NCI-H1436 (cell line): ENCODE measurements at places on chromosomes 1 and 21.

DNA sequence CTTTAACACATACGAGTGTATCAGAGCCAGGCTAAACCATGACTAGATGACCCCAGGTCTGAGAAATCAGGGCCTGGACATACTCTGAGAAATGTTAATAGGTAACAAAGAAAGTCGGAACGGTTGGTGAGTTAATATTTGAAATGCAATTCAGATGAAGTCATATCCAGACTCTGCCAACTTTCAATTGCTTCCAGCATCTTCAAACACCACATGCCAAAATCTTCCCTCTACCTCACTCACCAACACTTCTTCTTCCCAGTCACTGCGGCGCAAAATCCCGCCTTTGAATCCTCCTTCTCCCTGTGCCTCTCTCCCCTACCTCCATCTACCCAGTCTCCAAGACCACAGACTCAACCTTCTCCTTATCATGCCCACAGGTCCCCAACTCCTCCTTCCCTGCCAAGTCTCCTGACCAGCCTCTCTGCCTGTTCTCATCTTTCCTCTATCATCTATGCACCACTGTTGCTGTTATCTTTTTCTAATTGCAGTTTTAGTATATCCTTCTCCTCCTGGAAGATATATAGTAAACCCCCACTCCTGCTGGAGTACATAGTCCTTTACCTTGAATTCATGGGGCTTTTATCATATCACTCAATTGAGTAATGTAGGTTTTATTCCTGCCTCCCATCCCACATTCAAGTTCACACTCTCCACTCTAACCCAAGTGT is 41.3 kb downstream of the ZBTB18 start:
- DNase-seq, result no peak

DNA sequence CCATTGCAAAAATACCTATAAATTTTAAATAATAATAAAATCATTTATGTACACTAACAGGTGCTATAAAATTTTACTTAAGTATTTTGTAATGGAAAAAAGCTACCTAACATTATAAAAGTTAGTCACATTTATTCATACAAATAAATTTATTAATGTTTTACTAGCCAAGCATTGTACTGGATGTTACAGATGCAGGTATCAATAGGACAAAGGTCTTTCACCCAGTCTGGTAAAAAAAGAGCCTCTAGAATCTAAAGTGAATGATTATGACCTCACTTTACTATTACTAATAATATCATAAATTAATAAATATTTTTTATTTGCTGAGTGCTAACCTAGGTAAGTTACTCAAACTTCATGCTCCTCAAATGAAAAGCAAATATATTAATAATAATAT is 170.6 kb downstream of the KCNT2 start:
- no peak for DNase-seq

- no peak for DNase-seq
Measured at GRCh38 chr1:171868217-171868803, 27.0 kb downstream of the DNM3 start.

GRCh38 chr1:205545991-205546390 is 41.5 kb downstream of the CDK18 start:
- no peak for DNase-seq

GRCh38 chr1:162632217-162632666 is at the start of gene DDR2:
Gene DDR2, plus strand, starts transcription at chr1:162632464. Its CDS starts 86,600 bp downstream, at chr1:162719064.
- DNase-seq, result no peak

GRCh38 chr1:43853161-43853921 is 80.3 kb upstream of the ARTN start:
- peak; percentile 40 for DNase-seq

DNA sequence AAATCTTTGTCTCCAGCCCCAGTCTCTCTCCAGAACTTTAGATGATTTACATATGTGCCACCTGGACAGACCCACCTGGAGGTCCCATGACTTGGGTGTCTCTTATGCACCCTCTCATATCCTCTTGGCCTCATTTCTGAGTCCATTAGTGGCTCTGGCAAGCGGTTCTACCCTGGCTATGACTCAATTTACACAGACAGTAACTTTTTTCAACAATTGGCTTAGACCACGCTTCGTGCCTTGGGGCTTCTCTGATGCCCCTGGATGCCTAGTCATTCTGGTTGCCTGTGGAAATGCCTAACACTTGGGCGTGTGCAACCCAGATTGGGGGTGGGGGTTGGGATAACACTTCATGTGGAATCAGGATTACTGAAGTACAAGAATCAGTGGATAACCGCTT is 57.1 kb upstream of the GADD45A start:
- DNase-seq, result no peak

DNA sequence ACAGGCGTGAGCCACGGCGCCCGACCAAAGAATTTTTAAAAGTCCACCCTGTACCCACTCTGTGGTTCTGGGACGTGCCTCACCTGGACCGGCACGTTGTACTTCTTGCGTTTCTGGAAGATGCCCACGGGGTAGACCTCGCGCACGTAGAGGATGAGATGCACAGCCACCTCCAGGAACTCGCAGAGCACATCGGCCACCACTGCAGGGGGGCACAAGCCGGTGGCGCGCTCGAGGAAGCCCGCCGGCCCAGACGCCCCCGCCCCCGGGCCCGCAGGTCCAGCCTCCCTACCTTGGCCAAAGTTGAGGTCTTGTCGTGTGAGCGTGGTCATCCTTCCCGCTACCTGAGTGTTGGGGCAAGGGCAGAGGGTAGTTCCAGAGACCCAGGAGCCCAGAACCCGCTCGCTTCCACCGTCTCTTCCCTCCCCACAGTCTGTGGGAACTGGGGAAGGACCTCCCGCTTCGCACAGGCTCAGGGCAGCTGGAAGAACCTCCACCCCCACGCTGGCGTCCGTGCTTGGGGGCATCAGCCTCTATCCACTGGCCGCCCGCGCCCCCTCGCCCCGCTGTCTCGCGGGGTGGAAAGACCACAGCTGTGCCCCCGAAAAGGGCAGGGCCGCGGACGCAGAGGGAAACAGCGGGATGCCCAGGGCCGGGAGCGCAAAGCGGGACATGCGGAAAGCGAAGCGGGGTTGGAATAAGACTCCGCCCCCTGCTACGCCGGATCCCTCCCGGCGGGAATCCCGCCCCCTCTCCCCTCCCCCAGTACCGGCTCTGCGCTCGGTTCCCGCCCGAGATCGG is 478 bp downstream of the MAD2L2 start:
- no peak for DNase-seq

DNA sequence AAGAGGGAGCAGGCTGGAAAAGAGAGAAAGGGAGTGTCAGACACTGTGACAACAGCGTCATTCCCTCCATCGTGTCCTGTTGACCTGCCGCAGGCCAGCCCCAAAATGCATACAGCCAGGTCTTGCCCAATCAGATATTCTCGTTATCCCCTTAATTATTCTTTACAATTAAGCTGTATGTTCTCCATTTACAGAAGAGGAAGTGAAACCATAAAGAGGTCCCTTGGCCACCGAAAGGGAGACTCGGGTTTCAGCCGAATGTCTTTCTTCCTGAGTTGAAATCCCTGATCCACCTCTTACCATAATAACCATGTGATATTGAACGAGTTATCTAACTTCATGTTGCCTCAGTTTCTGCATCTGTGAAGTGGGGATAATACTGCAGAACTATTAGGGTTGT is 70.5 kb downstream of the IGSF21 start:
- DNase-seq, result no peak

- no peak for DNase-seq
Measured at GRCh38 chr1:107871259-107871658, 93.7 kb downstream of the VAV3 start.

GRCh38 chr1:81287411-81288080 is 513.2 kb upstream of the ADGRL2 start:
- DNase-seq, result no peak

DNA sequence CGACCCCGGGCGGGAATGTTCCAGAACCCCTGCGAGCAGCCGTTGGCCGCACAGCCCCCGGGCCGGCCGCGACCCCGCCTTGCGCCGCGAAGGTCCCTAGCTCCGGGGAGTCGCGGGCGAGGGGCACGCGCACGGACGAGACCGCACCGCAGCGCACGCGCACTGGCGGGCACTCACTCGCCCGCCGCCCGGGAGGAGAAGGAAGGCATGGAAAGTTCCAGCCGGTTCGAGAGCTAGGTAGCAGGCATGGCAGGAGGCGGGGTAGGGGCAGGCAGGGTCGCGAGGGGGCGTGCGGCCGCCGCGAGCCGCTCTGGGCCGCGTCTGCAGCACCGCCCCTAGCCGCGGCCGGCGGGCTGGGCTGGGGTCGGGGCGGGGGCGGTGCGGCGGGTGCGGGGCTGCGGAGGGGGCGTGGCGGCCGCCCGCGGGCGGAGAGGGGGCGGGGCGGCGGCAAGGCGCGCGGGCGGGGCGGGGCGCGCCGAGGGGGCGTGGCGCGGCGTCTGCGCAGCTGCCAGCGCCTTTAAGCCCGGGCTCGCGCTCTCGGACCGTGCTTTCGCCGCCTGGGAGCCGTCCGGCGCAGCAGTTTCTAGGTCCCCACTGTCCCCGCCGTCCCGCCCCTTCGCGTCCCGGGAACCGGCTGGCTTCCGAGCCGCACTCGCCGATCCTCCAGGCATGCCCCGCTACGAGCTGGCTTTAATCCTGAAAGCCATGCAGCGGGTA is at the start of the genes MRPS6 and SLC5A3:
Gene MRPS6 (plus strand): TSS at position 547 of the 717 bp plus-strand sequence. CDS start 123 bp downstream, at position 670.
Gene SLC5A3 (plus strand): TSS at position 547 of the 717 bp plus-strand sequence. CDS start 21,621 bp downstream, outside the sequence.
- DNase-seq, result peak; percentile 76

DNA sequence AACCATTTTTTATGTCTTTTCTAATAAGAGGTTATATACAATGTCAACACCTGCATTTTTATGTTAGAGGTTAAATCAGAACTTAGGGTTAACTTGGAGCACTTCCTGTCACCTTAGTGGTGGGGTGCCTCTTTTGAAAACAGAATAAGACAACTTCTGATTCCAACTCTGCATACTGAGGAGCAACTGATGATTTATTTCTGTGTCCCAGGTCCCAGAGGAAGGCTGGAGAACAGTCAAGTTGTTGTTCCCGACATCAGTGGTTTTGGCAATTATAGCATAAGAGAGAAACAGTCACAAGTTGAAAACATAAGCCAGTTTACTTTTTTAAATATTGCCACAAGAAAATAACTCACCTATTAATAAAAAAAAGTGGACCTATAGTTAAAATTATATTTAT is 871.0 kb upstream of the ADAMTS5 start:
- no peak for DNase-seq

DNA sequence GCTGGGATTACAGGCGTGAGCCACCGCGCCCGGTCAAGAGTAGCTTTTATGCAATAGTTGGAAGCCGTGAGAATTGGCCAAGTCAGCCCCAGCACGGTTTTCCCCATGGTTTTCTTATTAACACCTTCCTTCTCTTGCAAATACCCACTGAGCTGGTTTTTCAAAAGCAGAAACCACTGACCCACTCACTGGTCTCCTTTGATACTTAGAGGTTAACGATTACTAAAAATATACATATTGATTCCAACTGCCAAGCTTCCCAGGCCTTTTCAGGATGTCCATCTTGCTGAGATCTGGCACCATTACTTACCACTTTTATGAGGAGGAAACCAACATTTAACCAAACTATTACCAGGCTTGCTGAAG is 25.9 kb upstream of the TARDBP start:
- DNase-seq, result no peak

DNA sequence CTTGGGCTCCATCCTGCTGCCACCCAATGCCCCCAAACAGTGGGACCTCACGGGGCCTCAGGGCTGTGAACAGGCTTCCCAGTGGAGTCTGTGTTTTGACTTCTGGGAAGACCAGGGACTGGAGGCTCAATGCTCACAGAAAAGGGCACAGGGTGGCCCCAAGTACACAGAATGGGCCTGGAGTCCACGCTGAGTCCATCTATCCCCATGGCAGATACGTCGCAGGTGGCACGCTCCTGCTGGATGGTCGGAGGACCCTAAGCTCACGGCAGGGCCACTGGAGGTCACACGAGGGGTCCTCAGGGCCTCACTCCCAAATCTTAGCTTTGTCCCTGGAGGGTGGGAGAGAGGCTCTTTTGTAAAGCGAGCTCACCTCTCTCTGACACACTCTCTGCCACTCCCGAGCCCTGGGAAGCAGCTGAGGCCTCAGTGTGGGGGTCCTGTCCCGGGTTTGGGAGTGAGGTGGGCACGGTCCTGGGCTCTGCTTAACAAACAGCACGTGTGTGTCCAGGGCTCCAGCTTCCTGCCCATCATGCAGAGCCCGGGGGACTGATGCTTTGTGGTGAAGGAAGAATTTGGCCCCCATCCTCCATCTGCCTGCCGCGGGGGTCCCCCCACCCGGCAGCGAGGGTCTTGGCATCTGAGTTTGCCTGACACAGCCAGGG is 27.2 kb upstream of the TTC34 start:
- no peak for DNase-seq

DNA sequence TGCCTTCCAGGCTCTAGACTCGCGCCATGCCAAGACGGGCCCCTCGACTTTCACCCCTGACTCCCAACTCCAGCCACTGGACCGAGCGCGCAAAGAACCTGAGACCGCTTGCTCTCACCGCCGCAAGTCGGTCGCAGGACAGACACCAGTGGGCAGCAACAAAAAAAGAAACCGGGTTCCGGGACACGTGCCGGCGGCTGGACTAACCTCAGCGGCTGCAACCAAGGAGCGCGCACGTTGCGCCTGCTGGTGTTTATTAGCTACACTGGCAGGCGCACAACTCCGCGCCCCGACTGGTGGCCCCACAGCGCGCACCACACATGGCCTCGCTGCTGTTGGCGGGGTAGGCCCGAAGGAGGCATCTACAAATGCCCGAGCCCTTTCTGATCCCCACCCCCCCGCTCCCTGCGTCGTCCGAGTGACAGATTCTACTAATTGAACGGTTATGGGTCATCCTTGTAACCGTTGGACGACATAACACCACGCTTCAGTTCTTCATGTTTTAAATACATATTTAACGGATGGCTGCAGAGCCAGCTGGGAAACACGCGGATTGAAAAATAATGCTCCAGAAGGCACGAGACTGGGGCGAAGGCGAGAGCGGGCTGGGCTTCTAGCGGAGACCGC is 2.0 kb upstream of the OLIG2 start:
- no peak for DNase-seq

GRCh38 chr1:244077473-244078220 is 26.6 kb downstream of the ZBTB18 start:
- DNase-seq, result peak; percentile 31
